ENCODE measurements at places on chromosomes 11 and 22.
A peak's percentile ranks its signal among the peaks of the same experiment; 100 is the strongest.

DNA sequence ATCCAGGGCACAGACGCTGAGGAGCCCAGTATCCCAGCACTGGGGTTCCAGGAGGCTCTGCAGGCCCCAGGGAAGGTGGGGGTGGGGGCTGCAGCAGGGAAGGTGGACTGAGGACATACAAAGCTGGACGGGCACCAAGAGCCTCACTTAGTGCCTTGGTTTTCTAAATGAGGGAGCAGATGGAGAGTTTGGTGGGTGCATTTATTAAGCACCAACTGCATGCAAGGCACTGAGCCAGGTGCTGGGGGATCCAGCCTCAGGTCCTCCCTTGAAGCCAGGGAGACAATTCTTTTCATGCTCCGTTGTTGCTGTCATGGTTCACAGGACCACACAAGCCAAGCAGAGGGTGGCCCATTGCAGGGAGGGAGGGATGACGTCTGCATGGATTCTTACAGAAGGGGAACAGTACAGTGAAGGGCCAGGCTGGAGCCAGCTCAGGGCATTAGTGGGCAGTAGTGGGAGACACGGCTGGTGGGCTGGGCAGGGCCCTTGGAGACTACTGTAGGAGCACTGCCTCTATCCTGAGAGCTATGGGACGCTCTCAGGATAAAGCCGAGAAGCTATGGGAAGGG, 65.0 kb downstream of the MACROD1 start:
- no peak for DNase-seq

- peak; percentile 50 for DNase-seq
Measured at GRCh38 chr11:67053896-67054329, 2.7 kb upstream of the RHOD start.

DNA sequence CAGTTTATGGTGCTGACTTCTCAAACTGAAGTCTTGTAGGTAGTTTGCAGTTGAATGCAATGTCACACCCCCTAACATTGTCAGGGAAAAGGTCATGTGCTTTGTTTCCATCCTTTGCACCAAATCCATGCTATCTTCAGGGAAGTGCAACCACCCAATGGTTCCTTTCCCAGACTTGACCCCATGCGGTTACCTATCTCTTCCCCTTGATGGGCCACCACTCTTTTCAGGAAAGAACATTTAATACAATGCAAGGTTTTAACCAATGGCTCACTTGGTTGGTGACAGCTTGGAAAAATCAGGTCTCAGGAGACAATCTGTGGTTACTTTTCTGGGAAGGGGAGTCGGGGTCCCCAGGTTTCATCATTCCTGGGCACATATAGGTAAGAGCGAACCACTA, 2.1 kb downstream of the ABTB2 start:
- DNase-seq: no peak

GRCh38 chr22:44931077-44931540, 78.7 kb downstream of the PHF21B start:
- peak; percentile 53 for DNase-seq

DNA sequence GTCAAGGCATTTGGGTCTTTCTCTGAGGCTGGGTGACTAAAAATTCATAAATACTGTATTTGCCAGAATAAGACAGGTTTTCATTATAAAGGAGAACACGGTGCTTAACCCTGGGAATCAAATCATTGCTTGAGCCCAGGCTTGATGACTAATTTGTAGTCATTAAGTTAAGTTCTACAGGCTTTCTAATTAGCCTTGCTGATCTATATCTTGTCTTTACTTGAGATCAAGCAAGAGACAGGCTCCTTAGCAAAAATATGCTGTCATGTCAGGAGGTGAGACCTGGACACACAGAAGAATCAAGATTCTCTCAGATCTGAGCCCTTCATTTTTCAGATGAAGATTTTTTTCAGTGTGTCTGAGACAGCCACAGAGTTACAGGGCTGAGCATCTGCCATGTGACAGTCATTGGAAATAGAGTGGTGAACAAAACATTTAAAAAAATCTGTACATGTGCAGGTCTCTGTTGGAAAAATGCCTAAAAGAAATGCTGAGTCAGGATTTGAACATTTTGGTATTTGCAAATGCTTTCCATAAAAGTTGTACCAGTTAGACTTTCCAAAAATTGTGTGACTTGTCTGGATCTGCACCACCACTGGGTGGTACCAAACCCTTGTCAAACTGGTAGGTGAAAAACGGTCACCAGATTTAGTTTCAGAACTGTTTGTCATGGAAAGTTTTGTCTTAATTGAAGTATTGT, 14.6 kb downstream of the ACAT1 start:
- DNase-seq: no peak

DNA sequence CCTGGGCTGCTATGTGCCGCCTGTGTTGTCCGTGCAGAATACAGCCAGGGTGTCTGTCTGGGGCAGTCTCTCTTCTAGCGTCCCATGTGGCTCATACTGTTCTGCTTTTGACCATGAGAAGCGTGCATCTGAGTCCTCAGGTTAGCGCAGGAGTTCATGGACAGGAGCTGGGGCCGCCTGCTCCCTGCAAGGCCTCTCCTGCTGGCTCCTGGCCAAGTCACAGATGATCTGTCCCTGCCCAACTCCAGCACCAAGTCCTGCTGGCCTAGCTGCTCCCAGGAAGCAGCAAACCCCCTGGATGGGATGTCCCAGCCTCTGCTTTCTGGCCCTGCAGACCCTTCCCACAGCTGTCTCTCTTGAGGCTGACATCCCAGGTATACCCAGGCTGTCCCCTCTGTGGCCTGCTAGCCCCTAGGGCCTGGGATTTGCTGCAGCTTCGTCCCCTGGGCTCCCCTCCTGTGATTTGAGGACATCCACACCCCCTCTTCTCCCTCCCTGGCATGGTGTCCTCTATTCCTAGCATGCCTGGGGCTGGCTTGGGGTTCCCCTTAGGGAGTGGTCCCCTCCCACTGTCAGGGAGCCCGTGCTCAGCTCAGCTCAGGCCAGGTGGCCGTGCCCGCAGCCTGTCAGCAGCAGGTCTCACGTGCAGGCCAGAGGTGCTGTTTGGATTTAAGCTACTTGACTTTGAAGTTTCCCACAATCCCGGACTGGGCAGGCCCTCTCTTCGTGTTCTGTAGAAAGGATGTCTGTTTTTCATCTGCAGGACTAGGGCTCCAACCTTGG, 17.8 kb downstream of the PRR5 start:
- DNase-seq: no peak

DNA sequence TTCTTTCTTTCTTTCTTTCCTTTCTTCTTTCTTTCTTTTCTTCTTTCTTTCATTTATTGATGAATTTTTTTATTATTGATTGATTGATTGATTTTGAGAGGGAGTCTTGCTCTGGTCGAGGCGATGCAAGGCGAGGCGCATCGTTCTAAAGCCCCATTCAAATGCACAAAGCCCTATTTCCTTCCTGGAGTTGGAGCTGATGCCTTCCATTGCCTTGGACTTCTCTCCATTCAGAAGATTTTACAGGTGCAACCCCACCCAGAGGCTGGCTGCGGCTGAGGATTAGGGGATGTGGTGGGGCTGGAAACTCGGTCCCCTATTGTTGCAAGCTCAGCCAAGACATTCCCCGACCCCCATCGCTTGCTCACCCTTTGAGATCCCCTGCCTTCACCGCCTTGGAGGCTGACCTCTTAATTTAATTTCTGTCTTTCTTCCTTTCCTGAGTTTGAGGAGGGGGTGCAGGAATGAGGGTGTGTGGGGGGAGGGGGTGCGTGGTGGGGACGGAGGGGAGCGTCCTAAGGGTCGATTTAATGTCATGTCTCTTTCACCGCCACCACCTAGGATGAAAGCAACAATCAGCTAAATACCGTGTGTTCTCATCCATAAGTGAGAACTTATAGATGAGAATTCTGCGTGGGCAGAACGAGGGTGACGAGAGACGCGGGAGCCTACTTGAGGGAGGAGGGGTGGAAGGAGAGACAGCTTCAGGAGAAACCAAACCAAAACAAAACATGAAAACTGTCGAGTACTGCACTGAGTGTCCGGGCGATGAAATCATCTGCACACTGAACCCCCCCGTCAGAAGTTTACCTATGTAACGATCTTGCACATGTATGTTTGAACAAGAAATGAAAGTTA, 3913.9 kb upstream of the OR11H1 start:
- DNase-seq: no peak

- no peak for DNase-seq
Measured at GRCh38 chr11:111612224-111612623, 10.0 kb downstream of the SIK2 start.

- DNase-seq: peak; percentile 82
Measured at GRCh38 chr11:64372802-64373597, 14.0 kb downstream of the RPS6KA4 start.

GRCh38 chr11:132357811-132358572, 987.6 kb downstream of the NTM start:
- no peak for DNase-seq

DNA sequence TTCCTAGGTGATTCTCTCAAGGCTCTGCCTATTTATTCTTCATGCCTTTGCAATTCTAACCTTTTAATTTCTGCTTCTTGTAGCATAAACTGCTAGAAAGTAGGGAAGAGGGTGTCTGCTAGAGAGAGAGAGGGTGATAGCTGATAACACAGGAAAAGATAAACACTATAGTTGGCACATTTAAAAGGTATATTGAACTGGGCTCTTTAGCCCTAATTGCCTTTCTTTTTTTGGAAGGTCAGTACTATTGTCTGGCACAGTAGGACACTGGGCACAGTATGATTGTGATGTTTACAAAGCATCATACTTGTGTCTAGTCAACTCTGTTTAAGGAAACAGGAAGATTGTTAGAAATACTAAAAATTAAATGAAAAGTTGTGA, 33.3 kb downstream of the TEAD1 start:
- DNase-seq: no peak

DNA sequence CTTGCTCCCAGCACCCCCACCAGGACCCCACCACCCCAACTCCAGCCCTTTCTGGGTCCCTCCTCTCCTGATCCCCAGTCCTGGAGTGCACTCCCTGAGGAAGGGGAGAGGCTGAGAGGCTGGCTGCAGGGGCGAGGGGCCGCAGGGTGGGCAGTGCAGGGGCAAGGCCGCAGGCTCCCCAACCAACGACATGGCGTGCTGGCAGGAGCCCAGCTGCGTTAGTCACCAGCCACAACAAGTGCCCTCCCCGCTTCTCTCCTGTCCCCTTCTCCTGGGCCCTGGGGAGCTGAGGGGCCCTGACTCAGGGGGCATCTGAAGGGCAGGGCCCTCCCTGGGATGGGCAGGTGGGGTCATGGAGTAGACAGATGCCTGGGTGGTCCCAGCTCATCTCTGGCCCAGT, 2.3 kb downstream of the CABP7 start:
- DNase-seq: no peak

- DNase-seq: no peak
Measured at GRCh38 chr11:1138097-1138496, 19.7 kb upstream of the MUC5AC start.

DNA sequence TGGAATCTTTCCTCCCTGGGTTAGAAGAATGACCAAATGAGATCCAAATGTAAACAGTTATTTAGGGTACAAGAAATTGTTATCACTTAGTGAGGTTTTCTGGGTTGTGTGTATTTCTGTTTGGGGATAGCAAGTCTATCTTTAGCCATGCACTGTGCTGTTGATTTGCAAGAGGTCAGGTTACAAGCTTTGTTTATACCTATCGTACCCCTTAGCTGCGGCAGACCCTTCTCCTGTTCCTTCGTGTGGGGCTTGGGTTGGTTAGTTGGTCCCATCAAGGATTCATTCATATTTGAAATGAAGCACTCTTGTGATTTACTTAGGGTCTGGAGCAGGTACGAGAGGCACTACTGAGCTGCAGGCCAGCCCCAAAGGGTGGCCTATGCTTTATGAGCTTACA, 72.6 kb downstream of the USP35 start:
- DNase-seq: peak; percentile 11

DNA sequence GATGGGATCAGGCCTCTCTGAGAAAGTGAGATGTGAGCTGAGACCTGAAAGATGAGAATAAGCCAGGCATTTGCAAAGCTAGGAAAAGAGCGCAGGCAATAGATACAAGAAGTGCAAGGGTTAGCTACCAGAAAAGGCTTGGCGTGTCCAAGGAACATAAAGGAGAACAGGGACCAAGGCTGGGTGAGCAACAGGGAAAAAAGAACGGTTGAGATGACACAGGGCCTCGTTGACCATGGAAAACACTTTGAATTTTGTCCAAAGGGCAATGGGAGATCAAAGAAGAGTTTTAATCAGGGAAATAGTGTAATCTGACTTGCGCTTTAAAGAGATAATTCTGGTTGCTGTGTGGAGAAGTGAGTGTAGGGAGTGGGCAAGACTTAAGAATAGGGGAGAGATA, 35.0 kb downstream of the RAB30 start:
- DNase-seq: no peak

DNA sequence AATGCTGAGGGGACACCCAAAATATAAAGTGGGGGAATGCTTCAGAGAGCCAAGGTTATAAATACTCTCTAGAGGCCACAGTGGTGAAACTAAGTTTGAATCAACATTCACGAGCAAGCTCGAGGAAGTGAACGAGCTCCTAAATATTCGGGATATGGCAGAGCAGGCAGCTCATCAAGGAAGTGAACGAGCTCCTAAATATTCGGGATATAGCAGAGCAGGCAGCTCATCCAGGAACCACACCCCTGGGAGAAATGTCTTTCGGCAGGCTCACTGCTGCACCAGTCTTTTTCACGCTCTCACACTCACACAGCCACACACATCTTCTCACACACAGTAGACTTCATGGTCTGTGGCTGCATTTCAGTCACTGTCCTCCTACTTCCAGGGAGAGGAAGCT, 787.5 kb downstream of the OPCML start:
- DNase-seq: no peak

GRCh38 chr22:28874061-28874460, 9.3 kb upstream of the ZNRF3 start:
- no peak for DNase-seq

DNA sequence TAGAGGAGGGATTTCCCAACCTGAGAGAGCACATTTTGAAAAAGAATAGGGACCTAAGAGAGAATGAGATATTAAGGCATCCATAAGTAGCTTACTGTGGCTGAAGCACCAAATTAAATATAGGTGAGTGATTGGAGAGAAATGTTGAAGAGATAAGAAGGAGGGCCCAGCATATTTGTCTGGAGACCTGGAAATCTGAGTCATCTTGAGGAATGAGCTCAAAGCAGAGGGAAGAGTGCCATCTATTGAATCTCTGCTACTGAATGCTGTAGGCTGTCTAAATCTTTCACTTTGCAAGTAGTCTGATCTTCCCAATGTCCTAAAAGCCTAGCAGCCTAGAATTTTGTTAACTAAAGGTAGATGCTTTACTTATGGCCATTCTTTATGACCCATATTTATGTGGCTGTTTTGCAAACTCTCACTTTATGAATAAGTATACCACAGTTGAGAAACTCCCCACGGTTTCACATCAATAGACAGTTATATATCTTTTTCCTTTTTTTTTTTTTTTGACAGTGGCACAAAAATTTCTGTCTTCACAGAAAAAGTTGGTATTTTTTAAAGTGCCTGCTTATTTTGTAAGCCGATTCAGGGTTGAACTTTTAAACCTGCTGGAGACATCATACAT, 2093.5 kb downstream of the LRRC4C start:
- no peak for DNase-seq

GRCh38 chr22:41511521-41511968, 32.7 kb downstream of the POLR3H start:
- DNase-seq: no peak

DNA sequence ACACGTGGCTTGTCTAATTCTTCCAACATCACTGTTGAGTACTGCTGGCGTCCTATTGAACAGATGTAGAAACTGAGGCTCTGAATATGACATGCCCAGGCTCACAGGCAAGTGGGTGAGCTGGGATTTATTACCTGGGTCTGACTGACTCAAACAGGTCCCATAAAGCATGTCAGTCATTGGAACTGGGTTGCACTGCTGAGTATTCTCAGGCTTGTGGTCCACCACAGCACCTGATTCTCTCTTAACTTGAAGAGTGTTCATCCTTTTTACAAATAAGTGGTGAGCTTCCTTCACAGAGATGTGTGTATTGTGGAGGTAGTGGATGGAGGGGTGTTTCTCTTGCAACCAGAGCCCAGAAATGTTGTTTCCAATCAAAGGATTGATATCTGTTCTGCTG, 44.5 kb downstream of the SC5D start:
- DNase-seq: no peak
